Activated T-helper 2 cell treated with anti-CD3 and anti-CD28 coated beads, Interferon-gamma antibody, Interleukin-2, Interleukin-4, amounts not matched to agents 10 μg/mL and 5 μg/mL and 100 μg/mL, durations not matched to agents 14 hours and 24 hours and 36 hours (primary cell): ENCODE measurements at places on chromosomes 3 and 15.

GRCh38 chr3:179961071-179961702, 75.5 kb downstream of the PEX5L start:
- DNase-seq: no peak

DNA sequence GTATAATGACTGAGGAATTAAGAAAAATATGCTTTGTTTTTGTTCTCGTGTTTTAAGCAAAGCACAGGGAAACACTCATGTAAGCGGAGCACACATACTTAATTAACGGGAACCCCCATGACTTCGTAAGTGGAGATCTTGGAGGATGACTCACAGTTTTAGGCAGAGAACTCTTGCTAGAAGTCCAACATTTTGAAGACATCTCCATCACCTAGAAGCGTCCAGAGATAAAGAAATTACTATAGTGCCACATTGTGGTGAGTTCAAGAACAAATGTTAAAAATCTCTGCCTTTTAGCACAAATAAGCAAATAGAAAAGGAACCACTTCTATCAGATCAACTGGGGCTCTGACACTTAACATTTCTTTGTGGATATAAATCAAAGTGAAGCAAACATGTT, 194.1 kb upstream of the ARHGEF26 start:
- DNase-seq: no peak

- DNase-seq: no peak
Measured at GRCh38 chr3:159848348-159849118, 140.1 kb upstream of the IL12A start.

DNA sequence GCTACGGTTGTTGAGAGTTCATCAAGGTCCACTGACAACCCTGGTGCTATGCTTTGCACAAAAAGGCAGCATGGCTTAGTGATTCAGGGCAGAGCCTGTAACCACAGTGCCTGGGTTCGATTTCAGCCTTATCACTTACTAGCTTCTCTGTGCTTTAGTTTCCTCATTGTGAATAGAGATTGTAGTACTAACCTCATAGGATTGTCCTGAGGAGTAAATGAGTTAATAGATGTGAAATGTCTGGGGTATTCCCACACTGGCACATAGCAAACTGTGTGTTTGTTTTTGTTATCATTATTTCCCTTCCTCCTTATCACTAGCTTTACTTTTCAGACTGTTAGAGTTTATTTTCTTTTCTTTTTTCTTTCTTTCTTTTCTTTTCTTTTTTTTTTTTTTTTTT, 16.3 kb downstream of the CRTAP start:
- no peak for DNase-seq

DNA sequence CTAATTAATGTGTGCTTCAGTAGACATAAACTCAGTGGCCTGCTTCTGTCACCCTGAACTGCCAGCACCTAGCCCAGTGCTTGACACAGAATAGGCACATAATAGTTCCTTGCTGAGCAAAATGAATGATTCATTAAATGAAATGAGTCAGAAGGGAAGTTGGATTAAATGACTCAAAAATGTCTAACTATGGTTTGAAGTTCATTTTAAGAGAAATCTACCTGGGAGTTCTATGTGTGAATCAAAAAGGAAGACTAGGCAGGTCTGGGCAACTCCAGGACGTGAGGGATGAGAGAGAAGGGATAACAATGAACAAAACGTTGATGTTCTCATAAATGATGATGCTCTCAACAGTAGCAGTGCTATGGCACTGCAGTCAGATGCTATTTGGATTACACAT, 175.0 kb downstream of the CFAP20DC start:
- no peak for DNase-seq

- DNase-seq: no peak
Measured at GRCh38 chr3:81980596-81981494, 219.4 kb upstream of the GBE1 start.

- no peak for DNase-seq
Measured at GRCh38 chr15:52912172-52912571, 122.0 kb upstream of the ONECUT1 start.

- no peak for DNase-seq
Measured at GRCh38 chr3:127324913-127325628, 37.2 kb upstream of the PRR20G start.

DNA sequence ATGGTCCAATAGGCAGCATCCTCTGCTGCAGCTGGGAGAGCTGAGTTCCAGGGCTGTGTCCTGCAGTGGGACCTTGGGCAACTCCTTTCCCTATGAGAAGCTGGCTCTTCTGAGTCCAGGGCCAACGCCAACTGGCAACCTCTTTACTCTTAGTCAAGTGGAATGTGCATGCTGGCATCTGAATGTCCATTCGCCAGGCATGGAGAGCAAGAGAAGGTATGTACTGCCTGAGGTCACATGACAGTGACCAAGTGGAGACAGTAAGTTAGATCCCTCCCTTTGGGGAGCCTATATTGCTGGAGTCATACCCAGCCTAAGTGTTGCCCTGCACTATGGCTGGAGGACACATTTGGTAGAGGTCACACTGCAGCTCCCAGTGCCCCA, 12.1 kb downstream of the HEMK1 start:
- DNase-seq: no peak

DNA sequence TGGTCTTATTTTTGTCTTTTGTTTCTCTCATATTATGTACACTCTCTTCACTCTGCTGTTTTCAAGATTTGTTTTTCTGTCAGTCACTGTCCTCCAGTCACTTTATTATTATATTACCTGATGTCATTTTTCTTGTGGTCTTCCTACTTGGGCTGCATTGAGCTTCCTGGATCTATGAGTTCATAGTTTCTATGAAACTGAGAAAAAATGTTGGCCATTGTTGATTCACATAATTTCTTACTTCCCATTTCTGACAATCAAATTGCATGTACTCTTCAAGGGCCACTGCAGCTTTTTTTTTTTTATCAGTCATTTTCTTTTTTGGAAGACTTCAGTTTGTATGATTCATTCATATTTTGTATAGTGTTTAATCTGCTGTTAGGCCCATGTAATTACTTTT, 1180.6 kb upstream of the GBE1 start:
- no peak for DNase-seq
